ENCODE measurements at places on chromosomes 5 and 9. TPM values are rescaled to one million over a fixed set of nuclear protein-coding genes. Genes with fewer than 3 reads are reported as not detected.

Gene BAAT
- total RNA-seq: under 0.01 TPM

Gene CLK4
- total RNA-seq: 47.5 TPM

Gene BHMT
- total RNA-seq: not detected

Gene SPATA6L
- 1.5 TPM for total RNA-seq

Gene CDKN2B-AS1
- 11.7 TPM for total RNA-seq

Gene SLC46A2
- total RNA-seq: not detected

Gene PHYHD1
- 11.4 TPM for total RNA-seq

All from subcutaneous preadipocyte (primary cell).